NCI-H510A (cell line): ENCODE measurements at places on chromosomes 7 and 10.
A peak's percentile ranks its signal among the peaks of the same experiment; 100 is the strongest.

GRCh38 chr7:74380720-74381119 lies 73.0 kb upstream of the GTF2IRD1 start:
- no peak for DNase-seq

GRCh38 chr10:8534891-8535290 lies 480.4 kb downstream of the GATA3 start:
- DNase-seq: no peak

- no peak for DNase-seq
Measured at GRCh38 chr10:77383861-77384553, 253.6 kb downstream of the KCNMA1 start.

DNA sequence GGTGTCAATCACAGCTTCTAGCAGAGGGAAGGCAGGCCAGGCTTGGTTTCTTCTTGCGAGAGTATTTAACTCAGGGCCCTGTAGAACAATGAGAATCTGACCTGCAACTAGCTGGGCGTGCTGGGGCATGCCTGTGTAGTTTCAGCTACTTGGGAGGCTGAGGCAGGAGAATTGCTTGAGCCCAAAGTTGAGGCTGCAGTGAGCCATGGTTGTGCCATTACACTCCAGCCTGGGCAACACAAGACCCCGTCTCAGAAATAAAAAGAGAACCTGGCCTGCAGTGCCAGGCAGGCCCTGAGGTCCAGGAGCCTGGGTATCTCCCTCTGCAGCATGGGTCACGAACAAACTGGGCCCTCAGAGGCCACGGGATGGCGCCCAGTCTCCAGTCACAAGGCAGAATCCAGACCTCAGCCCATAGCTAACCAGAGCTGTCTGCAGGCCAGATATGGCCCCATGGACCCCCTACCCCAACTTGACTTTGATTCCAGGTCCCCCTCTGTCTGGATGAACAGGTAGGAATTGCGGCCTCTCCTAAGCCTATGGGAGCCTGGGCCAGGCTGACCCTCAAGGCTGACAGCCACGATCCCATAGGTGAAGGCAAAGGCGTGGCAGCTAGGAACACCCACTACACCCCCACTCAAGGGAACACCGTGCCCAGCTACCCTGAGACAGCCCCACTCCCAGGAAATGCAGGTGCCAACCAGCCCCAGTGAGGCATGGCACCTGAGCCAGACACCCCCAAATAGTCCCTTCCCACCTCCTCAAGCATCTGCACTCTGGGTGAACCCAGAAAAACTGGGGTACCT lies 102.7 kb upstream of the TNRC18 start:
- peak; percentile 17 for DNase-seq

DNA sequence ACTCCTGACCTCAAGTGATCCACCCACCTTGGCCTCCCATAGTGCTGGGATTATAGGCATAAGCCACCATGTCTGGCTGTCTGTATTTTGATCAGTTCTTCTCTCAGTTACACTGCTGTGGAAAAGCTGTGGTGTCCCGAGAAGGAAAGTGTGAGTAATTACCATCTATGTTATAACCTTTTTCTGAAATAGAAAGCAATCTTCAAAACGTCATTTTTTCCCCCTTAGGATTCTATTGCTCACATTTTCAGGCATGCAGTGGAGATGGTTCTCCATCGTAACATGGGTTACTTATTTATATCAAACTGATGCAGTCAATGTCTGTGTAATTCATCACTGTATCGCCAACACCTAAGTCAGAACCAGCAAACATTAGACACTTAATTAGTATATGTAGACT lies 103.5 kb upstream of the FAM3C start:
- no peak for DNase-seq

DNA sequence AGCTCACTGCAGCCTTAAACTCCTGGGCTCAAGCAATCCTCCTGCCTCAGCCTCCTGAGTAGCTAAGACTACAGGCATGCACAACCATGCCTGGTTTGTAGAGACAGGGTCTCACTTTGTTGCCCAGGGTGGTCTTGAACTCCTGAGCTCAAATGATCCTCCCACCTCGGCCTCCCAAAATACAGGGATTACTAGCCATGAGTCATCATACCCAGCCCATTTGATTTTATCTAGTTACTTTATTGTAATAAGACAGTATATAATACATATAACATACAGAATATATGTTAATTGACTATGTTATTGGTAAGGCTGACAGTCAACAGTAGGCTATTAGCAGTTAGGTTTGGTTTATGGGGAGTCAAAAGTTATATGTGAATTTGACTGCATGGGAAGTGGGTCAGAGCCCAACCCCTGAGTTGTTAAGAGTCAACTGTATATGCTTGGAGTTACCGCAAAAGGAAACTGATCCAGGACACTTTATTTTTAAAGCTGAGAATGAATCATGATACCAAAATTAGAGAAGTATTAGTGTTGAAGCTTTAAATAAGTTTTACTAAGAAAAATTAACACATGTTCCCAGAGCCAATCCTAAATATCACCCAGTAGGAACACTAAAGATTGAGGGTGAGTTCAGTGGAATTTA lies 20.7 kb upstream of the KMT2E start:
- DNase-seq: no peak

- DNase-seq: no peak
Measured at GRCh38 chr7:46810986-46811385, 770.9 kb downstream of the TNS3 start.

- DNase-seq: no peak
Measured at GRCh38 chr7:150951521-150951920, 26.6 kb downstream of the KCNH2 start.

DNA sequence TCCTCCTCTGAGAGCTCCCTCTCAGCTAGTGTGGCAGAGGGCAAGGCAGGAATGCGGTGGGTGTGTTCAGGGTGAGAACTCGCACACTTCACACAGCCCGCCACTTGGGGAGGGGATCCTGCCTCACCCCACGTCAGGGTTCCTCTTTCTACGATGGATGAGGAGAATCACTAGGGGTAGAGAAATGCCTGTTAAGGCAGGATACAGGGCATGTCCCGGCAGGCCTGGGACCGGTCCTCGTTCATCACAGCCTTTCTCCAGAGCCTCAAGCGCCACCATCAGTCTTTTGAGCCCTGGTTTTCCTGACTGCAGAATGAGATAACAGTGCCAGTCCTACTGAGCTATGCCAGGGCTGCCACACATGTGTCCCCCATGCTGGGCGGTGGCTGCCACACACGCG lies 546.7 kb upstream of the ADARB2 start:
- DNase-seq: no peak

DNA sequence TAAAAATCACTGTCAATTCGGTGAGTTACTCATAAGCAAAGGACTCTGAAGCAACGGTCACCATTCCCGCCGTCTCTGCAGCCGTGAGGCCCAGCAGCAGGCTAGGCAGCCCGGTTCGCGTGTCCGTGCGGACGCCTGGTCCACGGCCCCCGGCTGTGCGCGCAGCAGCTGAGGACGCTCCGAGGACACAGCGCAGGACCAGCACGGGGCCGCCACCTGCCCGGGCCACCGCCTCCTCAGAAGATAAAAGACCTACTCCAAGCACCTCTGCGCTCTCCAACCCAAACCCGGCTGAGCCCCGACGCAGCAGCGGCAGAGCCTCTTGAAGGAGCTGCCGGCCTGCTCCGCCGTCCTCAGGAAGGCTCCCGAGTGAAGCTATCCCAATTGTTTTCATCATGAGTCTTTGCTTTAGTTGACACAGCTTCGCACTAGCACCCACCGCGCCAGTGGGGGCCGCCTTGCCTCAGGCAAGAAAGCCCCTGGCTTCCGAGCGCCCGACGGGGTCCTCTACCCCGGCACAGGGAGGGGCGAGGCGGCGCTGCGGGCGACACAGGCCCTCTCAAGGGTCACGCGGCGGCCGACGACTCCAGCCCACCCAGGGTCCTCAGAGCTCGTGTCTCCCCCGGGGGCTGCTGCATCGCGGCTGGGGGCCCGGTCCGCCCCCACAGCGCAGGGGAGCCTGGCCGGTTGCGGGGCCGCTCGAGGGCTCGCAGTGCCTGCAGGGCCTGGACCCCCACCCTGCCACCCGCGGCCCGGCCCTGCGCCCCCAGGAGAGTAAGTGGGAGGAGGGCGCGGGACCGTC lies 16.9 kb upstream of the GPR146 start:
- DNase-seq: no peak

GRCh38 chr7:99001482-99002147 lies 123.3 kb downstream of the TRRAP start:
- no peak for DNase-seq

DNA sequence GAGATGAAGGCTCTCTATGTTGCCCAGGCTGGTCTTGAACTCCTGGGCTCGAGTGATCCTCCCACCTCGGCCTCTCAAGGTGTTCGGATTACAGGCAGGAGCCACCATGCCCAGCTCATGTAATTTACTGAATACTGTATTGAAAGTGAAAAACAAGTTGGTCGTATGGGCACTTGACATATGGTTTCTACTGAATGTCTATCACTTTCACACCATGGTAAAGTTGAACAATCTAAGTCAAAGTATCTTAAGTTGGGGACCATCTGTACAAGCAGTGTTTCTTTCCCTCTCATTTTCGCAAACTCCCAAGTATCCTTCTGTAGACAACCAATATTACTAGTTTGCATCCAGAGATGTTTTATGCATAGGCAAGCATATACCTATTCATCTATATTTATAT lies 116.6 kb downstream of the TMEM178B start:
- no peak for DNase-seq

GRCh38 chr10:28012990-28013515 lies 14.2 kb upstream of the ODAD2 start:
- no peak for DNase-seq

DNA sequence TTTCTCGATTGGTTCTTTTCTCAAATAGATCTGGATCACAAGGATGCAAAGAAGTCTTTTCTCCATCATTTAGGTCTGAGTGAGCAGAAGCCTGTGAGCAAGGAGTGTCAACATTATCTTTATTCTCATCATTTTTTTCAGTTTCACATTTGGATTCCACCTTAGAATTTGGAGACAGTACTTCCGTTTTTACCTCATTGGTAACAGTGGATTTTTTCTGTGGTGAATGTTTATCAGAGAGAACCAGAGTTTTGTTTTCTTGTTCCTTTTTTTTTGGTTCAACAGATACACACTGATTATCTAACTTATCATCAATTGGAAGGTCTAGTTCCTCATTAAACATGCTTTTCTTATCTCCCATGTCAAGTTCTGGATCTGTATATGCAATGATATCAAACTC lies 151.3 kb downstream of the GALNT11 start:
- no peak for DNase-seq

DNA sequence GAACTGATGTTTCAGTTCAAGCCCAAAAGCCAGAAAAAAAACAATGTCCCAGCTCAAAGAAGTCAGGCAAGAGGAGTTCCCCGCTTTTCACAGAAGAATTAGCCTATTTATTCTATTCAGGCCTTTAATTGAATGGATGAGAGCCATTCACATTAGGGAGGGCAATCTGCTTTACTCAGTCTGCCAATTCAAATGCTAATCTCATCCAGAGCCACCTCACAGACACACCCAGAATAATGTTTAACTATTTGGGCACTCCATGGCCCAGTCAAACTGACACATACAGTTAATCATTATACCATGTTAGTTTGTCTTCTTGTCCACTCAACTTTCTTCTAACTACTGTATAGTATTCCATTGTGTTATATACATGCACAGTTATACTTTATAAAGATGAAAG lies 2.6 kb upstream of the NPSR1 start:
- no peak for DNase-seq

GRCh38 chr7:143284591-143285469 lies at the start of gene TMEM139:
Gene TMEM139 (plus strand): TSS chr7:143284958. CDS start chr7:143285958, 1,000 bp downstream.
- DNase-seq: no peak

DNA sequence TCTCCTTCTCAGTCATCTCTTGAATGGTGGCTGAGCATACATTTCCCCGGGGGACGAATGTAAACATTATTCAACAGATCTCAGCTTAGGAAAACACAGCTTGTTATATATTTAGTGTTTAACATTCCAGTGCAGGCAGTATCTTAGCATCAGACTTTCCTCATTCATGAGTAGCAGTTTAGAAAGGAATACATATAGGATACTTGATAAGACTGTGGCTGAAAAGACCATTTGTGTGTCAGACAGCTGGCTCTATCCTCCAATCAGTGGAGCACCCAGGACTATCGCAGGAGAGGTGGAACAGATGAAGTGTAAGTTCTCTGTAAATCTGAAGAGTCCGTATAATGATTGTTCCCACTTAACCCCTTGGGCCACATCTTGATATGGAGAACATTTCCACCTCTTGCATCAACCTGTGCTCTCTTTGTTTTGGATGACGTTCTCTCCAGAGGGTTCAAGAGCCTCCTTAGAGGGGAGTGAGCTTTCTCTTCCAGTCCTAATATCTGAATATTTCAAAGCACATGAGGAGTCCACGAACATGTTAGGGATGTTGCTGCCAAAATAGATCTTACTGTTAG lies 34.0 kb downstream of the ERLIN1 start:
- DNase-seq: no peak

DNA sequence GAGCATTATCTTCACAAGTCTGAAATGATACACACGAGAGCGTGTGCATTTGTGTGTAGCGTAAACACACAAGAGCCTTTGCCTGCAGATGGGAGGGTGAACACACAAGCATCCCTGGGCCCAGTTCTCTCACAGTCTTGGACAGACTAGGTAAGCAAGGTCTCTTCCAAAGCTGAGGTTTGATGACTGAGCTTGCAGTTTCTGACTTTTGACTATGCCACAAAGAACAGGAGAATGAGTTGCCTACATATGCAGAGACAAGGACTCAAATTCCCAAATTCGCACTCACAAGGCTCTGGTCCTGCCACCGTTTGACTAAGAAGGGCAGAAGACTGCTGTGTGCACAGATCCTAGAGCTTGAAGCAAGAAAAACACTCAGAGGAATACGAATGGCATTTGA lies 55.8 kb downstream of the FAM53B start:
- DNase-seq: no peak

GRCh38 chr10:14971867-14972448 lies 12.8 kb downstream of the MEIG1 start:
- DNase-seq: no peak

- DNase-seq: no peak
Measured at GRCh38 chr10:76404531-76404930, 973.1 kb downstream of the LRMDA start.

- DNase-seq: no peak
Measured at GRCh38 chr10:68924593-68924992, 23.5 kb downstream of the DDX50 start.

- DNase-seq: no peak
Measured at GRCh38 chr10:15293862-15294842, 76.9 kb downstream of the FAM171A1 start.

- no peak for DNase-seq
Measured at GRCh38 chr10:128072941-128073645, 53.1 kb downstream of the MKI67 start.

DNA sequence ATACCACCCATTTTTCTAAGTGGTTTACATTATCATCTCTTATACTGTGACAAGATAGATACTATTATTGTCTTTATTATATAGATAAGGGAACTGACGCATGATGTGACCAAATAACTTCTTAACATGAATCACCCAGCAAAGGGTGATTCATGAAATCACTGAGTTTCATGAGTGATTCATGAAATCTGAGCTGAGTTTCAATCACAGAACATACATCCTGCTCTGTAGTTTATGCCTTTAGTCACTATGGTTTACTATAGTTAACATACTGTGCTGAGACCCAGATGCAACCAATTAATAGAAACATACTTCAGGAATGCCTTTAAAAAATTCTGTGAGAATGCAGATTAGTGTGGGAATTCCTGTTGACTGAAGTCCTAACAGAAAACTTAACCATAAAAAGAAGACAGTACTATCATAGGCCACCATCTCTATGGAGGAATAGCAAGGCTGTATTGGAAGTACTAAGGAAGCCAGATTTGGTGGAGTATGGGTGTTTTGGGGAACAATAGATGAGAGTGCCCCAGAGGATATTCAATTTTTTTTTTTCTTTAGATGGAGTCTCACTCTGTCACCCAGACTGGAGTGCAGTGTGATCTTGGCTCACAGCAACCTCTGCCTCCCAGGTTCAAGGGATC lies 43.1 kb upstream of the SEMA3A start:
- DNase-seq: no peak

- DNase-seq: no peak
Measured at GRCh38 chr10:66455304-66455703, 470.5 kb upstream of the LRRTM3 start.
